ENCODE measurements at places on chromosomes 7 and 10. TPM values are rescaled to one million over a fixed set of nuclear protein-coding genes. Genes with fewer than 3 reads are reported as not detected.

GRCh38 chr7:82345886-82346285, 97.7 kb downstream of the CACNA2D1 start:
- no peak for DNase-seq

- no peak for DNase-seq
Observed at GRCh38 chr7:71095266-71095860, 36.6 kb upstream of the GALNT17 start.

- no peak for DNase-seq
Observed at GRCh38 chr10:35927990-35928488, 285.9 kb upstream of the FZD8 start.

DNA sequence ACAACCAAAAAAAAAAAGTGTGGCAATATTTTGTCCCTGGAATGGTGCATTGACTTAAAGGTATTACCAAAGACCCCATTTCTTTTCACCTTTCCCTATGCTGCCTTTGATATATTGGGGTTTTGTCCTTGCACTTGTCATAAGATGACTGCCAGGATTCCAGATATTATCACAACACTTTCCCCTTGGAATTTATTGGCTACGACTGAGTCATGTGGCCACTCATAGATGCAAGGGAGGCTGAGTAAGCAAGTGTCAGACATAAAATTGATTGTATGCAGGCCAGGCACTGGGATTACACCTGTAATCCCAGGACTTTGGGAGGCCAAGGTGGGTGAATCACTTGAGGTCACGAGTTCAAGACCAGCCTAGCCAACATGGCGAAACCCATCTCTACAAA, 83.6 kb downstream of the PPP1R3C start:
- DNase-seq = no peak

DNA sequence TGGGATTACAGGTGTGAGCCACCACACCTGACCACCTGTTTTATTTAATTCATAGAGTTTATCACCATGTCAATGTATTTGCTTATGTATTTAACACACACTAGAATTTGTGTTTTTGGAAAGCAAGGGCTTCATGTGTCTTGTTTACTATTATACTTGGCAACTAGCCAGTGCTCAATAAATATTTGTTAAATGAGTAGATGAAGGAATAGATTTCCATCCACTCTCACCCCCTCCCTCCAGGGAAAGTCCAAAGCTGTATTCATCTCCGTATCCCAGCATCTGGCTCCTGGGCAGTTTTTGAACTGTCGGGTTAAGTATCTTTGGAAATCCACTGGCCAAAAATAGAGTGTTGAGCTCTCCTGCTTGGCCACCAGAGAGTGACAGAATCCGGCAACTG, 4.6 kb upstream of the RADIL start:
- no peak for DNase-seq

DNA sequence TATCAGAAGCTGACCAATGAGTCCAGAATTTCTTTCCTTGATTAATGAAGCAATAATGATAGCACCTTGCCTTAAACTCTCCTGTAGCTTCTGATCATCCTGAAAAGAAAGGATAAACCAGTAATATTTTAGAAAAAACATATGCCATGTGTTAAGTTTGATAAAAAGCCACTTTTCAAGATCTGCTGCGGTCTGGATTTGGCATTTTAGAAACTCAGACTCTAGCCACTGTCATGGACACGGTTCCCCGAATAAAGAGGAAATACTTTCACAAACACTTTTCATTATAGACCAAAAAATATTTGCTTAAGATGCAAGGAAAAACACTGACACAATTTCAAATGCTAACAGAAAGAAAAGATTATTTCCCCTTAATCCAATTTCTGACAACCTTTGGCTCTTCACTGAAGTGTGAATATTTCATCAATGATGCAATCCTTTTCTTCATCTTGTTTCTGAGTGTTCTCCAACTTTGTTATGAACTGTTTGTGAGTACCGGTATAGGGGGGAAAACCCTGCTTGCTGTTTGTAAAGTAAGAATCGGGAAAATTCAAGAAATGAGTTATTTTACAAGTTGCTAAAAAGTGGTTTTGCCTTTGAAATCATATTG, 329.5 kb downstream of the CRPPA start:
- no peak for DNase-seq

GCK gene
- total RNA-seq = not detected

OLAH gene
- not detected for total RNA-seq
